ENCODE measurements at places on chromosomes 2 and 18.

DNA sequence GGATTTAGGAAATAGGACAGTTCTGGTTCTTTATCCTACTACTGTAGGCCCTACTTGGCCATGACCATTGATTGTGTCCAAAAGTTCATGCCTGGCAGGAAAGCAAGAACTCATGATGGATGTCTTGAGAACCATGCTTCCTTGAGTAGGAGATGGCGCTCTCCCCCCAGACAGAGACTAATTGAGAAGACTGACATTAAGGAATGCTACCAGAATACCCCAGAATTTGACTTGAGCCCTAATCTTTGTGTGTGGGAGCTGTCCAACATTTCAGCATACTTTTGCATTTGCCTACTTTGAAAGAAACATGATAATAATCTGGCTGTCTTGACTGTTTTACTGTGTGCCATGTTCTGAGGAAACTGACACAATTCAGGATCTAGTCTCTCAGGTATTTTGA is 23.3 kb downstream of the MAPRE3 start:
- no peak for DNase-seq

GRCh38 chr2:230447455-230448451 is 31.8 kb downstream of the SP100 start:
- no peak for DNase-seq

DNA sequence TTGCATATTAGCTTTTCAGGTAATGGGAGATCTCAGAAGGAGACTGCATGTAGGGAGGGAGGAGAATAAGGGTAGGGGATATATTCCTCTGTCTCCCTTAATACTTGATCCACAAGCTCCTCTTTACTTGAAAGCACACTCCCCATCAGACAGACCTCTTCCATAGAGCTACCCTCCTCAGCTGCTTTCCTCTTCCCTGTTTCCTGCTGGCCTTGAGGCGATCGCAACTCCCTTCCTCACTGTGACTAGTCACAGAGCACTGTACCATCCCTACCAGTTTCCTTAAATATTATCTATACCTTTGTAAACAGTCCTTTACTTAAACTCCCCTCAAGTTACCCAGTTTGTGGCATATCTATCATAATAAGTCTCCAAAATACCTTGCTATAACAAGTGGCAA is 10.9 kb downstream of the ROCK1 start:
- DNase-seq, result no peak

GRCh38 chr2:10223471-10223870 is 79.2 kb upstream of the HPCAL1 start:
- DNase-seq, result no peak

DNA sequence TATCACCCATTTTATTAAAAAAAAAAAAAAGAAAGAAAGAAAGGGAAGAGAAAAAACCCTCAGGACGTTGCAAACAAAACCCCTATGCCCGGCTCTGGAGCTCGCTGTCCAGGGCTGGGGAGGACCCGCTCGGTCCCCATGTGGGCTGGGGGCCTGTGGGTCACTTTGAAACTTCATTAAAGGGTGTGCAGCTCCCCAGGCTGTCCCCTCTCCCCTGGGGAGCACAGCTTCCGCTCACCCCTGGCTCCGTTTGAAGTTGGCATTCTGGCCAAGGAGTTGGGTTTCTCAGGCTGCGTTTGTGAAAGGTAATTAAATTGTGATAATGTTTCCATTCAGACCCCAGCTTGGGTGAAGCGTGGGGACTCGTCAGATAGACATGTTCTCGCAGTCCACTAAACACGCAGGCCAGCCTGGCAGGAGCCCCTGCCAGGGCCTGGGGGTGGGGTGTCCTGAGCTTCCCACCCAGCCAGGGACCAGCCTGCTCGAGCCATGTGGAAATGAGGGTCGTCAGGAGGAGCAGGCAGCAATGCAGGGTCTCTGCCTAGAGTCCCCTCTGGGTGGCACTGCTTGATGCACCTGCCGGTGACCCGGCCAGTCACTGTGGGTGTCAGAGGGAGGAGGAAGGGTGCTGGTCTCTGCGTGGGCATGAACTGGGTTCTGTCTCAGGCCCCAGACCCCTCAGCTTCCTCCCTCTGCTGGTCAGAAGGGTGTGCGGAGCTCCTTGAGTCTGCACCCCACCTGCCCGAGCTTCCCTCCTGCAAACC is 166.2 kb downstream of the INHBB start:
- DNase-seq, result no peak

- no peak for DNase-seq
Measured at GRCh38 chr2:100522430-100522829, 40.4 kb upstream of the PDCL3 start.

DNA sequence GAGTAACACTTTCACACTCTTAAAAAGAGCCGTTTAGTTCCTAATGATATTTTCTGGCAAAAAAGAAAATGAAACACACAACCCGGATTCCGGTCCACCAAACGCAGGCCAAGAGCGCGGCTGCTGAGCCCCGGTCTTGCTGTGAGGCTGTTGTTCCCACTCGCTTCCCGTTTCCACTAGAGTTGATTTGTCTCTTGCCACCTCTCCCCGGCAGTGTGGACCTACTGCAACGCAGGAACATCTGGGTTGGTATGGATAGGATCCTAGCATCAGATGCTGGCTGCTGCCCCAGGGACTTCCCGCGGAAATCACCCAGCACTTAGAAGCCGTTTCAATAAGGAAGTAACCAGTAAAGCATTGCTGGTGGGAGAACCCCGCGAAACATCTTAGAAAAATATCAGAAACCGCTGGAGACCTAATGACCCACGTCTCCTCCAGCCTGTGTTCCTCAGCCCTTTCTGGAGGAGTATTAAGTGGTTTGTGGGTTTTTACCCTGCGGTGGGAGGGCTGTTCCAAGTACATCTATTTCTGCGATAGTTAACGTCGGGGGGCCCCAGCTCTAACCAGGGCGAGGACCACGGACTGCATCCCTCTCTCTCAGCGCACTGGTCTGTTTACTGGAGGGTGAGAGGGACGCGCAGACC is 939 bp downstream of the DOCK10 start:
- no peak for DNase-seq

DNA sequence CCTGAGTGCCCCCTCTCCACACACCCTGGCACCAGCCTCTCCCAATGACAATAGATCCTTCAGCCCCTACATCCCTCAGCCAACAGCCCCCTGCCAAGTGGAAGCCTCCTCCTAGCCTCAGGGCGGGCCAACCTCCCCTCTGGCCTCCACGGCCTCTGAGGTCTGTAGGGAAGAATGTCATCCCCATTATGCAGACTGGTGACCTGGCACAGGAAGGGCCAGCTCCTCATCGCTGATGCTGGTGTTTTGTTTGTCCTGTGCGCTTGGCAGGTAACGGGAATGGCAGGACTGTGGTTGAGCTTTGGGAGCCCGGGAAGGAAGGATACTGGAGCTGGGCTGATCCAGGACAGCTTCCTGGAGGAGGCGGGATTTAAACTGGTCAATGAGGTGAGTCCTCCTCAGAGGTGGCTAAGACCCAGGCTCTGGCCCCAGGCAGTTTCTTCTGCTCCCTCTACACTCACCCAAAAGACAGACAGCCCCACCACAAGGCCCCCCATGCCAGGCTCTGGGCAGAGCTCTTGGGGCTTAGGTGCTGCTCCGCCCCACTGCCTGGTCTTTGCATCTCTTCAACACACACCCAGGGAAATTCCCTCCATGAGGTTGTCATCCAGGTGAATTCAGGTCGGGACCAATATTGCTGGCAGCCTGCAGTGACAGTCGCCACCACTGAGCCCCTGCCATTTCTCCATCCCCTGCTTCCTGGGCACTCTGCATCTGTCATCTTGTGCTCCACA is 75.2 kb upstream of the SMAD7 start:
- no peak for DNase-seq

GRCh38 chr2:134206573-134206972 is 47.3 kb upstream of the MGAT5 start:
- DNase-seq, result no peak

GRCh38 chr2:205675861-205676516 is 6.3 kb upstream of the NRP2 start:
- DNase-seq, result no peak

GRCh38 chr2:74439803-74440377 is 1.8 kb downstream of the RTKN start:
- no peak for DNase-seq

GRCh38 chr18:22951823-22952222 is 18.7 kb downstream of the RBBP8 start:
- no peak for DNase-seq

- no peak for DNase-seq
Measured at GRCh38 chr2:237714690-237715458, 83.7 kb upstream of the RBM44 start.

GRCh38 chr2:179336782-179337534 is 72.3 kb upstream of the SESTD1 start:
- DNase-seq, result no peak

- no peak for DNase-seq
Measured at GRCh38 chr18:45588376-45589355, 26.6 kb upstream of the SLC14A2 start.

GRCh38 chr2:24986372-24986771 is 14.6 kb upstream of the DNAJC27 start:
- no peak for DNase-seq

All from NCI-H187 (cell line).